ENCODE measurements at places on chromosomes 3 and 15. TPM values are rescaled to one million over a fixed set of nuclear protein-coding genes. Genes with fewer than 3 reads are reported as not detected.

Gene CYP8B1
- not detected for total RNA-seq

Gene MAP4
- total RNA-seq: 96.8 TPM

Gene PDZRN3
- total RNA-seq: 58.6 TPM

Gene PLA2G4E
- total RNA-seq: not detected

Gene ITIH1
- 8.0 TPM for total RNA-seq

Gene CYP1A1
- total RNA-seq: 410 TPM

Gene MFAP1
- 37.4 TPM for total RNA-seq

DNA sequence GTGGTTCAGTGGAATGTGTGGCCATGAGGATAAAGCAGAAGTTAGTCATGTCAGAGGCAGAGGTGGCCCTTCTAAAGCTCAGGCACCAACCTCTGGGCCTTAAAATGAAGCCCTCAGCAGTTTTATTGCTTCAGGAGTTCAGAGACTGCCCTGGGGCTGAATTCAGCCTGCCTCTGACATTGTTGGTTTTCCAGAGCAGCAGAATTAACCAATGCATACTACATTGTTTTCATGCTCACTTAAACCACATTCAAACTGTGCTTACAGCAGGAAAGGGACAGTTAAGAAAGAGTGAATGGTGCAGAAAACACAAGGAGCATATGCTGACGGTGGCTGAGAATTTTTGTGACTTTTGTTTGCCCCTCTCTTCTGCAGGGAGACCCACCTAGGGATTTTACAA lies 320.2 kb downstream of the CHST2 start:
- DNase-seq: no peak
- no peaks in the 10 kb centered on the region for H3K36me3 ChIP-seq
- peaks cover 14% of the 10 kb centered on the region for H3K4me1 ChIP-seq
- no peak overlapping the region for H3K4me3 ChIP-seq
- H3K27ac ChIP-seq: no peak overlapping the region

GRCh38 chr3:50358355-50358910 lies 888 bp downstream of the TMEM115 start:
- peaks cover 26% of the 10 kb centered on the region for H3K4me1 ChIP-seq
- H3K27me3 ChIP-seq: no peaks in the 10 kb centered on the region
- no peaks in the 10 kb centered on the region for H3K36me3 ChIP-seq
- peak overlapping the region; percentile 85 for H3K27ac ChIP-seq
- H3K4me3 ChIP-seq: peak overlapping the region; percentile 98

DNA sequence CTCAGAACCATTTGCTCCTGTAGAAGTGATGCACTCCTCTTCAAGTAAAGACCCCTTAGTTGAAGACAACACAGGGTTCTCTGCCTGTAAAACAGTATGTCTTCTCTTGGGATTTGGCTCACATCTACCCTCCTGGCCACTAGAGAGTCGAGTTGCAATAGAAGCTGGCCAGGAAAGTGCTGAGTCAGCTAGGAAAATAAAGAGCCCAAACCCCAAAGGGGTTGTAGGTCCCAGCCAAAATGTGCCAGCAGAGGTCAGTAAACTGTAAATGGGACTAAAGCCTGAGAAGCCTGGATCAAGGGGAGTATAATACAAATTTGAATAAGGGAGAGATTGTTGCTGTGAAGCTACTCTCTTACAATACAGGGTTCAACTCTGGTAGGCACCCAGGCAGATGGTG lies 37.2 kb upstream of the THBS1 start:
- H3K27ac ChIP-seq: no peak overlapping the region
- no peaks in the 10 kb centered on the region for H3K4me1 ChIP-seq
- no peak for DNase-seq
- no peaks in the 10 kb centered on the region for H3K27me3 ChIP-seq
- H3K4me3 ChIP-seq: no peak overlapping the region
- H3K36me3 ChIP-seq: no peaks in the 10 kb centered on the region

DNA sequence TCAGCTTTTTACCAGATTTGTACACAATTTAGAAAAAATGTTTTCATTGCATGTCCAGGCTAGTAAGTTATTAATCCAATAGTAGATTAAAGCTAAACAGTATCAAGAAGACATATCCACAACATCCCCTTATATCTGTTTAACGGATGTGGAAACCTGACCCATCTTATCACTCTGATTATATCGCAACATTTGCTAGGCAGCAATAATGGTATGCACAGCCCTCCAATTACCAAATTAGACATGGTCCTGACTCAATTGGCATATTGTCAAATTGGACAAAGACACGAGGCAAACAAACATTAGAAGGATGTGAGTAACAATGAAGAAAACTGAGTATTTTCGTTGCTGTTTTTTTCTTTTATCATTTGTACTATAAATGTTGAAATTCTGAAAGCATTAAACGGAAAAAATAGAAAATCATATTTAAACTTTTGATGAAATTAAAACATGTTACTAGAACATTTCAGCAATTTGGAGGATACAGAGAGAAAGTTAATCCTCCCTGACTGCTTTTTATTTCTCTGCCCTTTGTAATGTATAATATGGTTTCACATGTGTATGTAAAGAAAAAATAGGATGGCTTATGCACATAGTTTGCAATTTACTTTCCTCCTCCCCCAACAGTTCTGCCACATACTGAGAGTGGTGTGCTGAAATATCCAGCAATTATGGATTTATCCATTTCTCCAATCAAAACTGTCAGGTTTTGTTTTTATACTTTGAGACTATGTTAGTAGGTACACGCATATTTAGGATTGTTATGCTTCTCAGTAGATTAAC lies 633.7 kb downstream of the ZIC1 start:
- H3K36me3 ChIP-seq: no peaks in the 10 kb centered on the region
- no peak overlapping the region for H3K27ac ChIP-seq
- no peaks in the 10 kb centered on the region for H3K27me3 ChIP-seq
- H3K4me3 ChIP-seq: no peak overlapping the region

DNA sequence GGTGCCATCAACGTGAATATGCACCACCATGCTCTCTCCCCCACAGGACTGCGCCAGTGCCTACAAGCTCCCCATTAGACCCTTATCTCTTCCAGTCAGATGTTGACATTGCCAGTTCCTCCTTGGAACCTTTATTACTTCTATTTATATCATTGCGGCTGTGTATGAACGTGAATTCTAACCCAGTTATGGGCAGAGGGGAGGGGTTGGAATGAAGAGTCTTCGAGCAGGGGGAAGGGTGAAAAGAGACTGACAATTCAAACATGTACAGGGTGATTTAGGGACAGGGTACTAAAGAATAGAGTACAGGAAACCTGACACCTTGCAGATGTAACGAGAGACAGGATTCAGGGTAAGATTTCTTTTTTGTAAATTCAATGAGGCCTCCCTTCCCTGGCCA lies 41.8 kb upstream of the ST6GAL1 start:
- DNase-seq: no peak
- H3K36me3 ChIP-seq: no peaks in the 10 kb centered on the region
- H3K4me1 ChIP-seq: peaks cover 25% of the 10 kb centered on the region

GRCh38 chr3:108004647-108005046 lies 86.2 kb downstream of the CD47 start:
- no peak overlapping the region for H3K4me3 ChIP-seq
- no peaks in the 10 kb centered on the region for H3K27me3 ChIP-seq
- DNase-seq: no peak

DNA sequence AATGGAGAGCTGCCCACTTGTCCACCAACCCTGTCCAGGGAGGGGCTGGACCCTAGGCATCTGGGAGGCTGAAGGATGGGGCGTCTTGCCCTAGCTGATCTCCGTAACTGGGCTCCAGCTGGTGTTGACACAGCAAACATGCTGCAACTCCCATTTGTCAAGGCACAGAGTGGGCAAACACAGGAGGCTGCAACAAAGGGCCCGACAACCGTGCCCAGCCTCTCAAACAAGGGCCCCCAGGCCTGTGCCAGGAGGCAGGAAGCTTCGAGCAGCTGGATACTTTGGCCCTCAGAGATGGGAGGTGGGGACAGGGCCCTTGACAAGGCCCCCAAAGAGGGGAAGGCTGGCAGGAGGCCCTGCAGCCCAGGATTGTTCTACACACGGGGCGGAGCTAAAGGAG lies 64.2 kb upstream of the TMEM115 start:
- DNase-seq: no peak
- H3K4me3 ChIP-seq: no peak overlapping the region
- no peak overlapping the region for H3K27ac ChIP-seq
- H3K4me1 ChIP-seq: peaks cover 10% of the 10 kb centered on the region

GRCh38 chr15:34514251-34514670 lies 69.2 kb downstream of the GOLGA8B start:
- H3K4me1 ChIP-seq: peaks cover 12% of the 10 kb centered on the region
- H3K27ac ChIP-seq: no peak overlapping the region
- peak overlapping the region; percentile 89 for H3K4me3 ChIP-seq
- H3K27me3 ChIP-seq: peaks cover 56% of the 10 kb centered on the region
- H3K36me3 ChIP-seq: no peaks in the 10 kb centered on the region

- no peaks in the 10 kb centered on the region for H3K4me1 ChIP-seq
- peaks cover under 1% of the 10 kb centered on the region for H3K36me3 ChIP-seq
- no peak for DNase-seq
- H3K27me3 ChIP-seq: no peaks in the 10 kb centered on the region
Measured at GRCh38 chr3:110608566-110608965, 463.1 kb upstream of the NECTIN3 start.
